CD4-positive, alpha-beta T cell treated with Interleukin-12 subunit alpha and Interleukin-12 subunit beta, for 1 hour (primary cell): ENCODE measurements at places on chromosomes 6 and 20.

DNA sequence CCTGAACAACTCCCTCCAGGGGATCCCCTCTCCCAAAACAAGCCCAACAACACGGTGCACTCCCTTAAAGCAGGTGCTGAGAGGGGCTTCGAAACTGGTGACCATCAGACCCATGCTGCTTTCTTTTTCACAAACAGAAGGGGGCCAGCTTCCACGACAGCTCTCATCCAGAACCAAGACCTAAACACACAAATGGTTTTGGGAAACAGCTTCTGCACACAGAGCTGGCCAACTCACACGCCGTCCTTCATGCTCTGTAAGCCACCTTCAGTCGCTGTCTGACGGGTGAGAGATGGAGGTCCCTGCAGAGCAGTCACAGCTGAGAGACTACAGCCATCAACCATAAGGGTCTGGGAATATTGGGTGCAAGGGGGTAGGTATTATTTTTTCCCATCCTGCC is 76.3 kb downstream of the ZMYND8 start:
- no peak for DNase-seq

DNA sequence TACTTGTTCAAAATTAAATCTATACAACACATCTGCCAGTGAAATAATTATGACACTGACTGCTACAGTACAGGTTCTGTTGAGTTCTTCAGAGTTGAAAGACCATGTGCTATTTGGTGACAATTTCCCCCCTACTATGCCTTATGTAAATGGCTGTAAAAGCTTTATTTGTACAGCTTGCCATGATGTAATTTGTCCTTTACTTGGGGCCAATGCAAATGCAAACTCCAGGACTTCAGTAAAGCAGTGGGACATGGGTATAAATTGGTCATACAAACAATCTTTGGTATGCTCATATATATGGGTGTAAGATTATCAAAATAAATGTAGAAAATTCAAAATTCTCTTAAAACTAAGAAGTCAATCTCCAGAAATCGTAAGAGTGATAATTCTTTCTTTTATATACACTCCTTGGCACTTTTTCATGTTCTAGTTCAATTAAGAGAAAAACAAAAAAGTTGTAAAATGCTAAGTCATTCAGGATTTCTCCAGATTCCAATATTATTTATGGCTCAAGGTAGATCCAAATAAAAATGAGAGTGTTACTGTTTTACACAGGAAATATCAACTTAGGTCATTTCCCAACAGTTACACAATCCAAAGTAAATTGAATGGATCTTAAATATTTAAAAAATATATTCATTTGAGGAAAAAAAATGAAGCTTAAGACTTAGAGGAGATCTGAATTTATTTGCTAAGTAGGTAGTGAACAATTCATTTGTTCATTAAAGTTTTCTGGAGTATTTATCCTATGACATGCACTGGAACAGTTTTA is 1310.5 kb upstream of the CITED2 start:
- no peak for DNase-seq

DNA sequence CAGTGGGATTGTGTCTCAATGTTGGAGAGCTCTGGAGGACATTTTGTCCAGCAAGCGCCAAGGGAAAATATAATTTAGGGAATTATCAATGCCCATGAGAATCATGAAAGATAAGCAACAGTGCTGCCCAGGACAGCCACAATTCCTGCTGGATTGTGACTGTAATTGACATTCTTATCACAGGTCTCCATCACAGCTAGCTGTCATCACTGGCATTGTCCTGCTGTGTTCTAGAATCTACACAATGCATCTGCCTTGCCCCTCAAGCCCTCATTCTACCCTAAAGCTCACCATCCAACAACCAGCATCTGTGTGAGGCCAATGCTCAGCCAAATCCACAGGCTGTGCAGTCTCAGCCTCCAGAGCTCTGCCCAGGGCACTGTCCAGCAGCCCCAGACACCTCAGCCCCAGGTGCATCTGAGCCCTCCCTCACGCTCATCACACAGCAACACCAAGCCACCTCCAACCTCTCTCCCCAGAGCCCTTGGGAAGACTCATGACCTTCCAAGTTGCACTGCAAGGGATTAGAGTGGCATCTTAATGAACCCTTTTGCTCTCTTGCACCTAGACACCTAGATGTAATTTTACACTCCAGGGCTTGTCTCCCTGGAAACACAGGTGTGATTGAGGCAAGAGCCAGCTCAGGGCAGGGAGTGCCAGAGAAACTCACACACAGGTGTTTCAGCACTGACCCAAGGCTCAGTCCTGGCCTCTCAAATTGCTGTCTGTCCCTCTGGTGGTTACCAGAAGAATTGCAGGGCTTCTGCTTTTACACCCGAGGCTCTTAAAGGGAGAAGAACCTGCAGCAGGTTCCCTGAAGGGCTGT is 85.2 kb upstream of the PHACTR3 start:
- DNase-seq = peak; percentile 47

DNA sequence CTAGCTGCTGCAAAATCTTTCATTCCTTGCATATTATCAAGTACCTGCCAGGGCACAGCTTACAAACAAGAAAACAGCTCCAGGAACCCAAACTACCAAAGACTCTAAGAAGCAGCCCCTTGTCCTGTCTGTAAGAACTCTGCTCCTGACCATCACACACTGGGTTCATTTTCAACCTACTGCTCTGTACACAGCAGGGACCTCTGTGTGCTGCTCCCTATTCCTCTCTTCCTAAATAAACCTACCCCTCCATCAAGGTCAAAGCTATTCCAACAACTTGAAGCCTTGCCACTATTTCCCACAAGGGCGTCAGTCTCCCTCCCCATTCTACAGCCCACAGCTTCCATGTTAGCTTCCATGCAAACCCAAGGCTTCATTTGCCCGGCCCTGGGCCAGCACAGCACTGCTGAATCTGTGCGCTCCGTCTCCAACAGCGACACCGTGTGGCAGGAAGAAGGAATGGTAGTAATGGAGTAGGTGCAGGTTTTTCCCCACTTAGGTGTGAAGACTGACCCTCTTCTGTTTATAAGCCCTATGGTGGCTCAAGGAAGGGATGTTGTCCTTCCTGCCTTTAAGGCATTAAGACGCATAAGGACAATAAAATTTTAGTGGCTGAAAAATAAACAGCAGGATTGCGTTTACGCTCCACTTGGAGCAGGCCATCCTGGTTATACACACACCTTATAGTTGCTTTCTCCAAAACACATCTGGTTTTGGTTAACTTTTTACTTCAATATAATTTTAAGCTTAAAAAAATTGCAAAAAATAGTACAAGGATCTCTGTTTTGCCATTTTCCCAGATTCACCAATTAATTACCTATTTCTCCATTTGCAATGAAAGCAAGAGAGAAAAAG is 115.2 kb upstream of the NXT1 start:
- DNase-seq = peak; percentile 24

GRCh38 chr6:125154118-125154760 is 666 bp downstream of the TPD52L1 start:
- DNase-seq = no peak

GRCh38 chr6:145704143-145704781 is 31.1 kb downstream of the EPM2A start:
- DNase-seq = no peak

- DNase-seq = no peak
Observed at GRCh38 chr20:50195524-50196120, 5.0 kb downstream of the CEBPB start.

DNA sequence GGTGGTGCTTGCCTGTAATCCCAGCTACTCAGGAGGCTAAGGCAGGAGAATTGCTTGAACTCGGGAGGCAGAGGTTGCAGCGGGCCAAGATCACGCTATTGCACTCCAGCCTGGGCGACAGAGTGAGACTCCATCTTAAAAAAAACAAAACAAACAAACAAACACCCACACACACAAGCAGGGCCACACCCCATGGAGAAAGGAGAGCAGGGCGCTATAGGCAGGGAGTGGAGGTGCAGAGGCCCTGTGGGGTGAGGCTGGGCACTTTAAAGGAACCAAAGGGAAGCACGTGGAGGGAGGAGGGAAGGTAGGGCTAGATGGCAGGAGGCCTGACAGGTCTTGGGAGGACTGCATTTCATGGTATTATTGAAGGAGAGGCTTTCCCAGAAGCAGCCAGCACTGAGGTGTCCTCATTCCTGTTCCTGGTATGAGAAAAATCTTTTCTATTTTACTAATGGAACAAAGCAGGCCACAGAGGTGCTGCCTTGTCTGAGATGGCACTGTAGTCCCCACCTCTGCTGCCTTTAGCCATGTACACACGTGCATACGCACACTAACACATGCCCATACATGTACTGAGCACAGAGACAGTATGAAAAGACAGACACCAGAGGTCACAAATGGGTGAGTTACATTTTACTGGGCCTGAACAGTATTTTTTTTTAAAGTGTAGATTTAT is 44.0 kb downstream of the BCAS4 start:
- no peak for DNase-seq

GRCh38 chr6:11149551-11149950 is 38.0 kb upstream of the ERVFRD-1 start:
- DNase-seq = no peak

DNA sequence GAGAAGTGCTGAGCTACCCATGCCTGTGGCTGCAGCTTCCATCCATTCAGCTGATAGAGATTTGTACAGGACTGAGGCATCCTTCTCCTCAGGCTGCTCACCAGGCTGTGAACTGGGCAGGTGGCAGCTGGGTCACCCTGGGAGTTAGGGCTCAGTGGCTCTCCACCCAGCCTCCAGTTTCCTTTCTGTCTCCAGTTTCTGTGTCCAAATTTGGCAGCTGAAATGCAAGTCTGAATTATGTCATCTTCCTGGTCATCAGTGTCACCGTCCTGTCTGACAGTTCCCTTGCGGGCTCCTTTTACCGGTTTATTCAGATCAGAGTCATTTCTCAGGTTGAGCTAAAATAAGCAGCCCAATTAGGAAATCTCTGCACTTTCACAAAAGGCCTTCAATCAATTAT is 93.3 kb downstream of the EDN1 start:
- DNase-seq = no peak

GRCh38 chr20:63003546-63003945 is 3.2 kb downstream of the BHLHE23 start:
- no peak for DNase-seq

GRCh38 chr6:109872968-109873545 is 105.1 kb upstream of the GPR6 start:
- DNase-seq = no peak

- DNase-seq = no peak
Observed at GRCh38 chr6:97632341-97632740, 349.3 kb upstream of the MMS22L start.

- no peak for DNase-seq
Observed at GRCh38 chr6:157218371-157219198, 104.7 kb downstream of the TMEM242 start.

DNA sequence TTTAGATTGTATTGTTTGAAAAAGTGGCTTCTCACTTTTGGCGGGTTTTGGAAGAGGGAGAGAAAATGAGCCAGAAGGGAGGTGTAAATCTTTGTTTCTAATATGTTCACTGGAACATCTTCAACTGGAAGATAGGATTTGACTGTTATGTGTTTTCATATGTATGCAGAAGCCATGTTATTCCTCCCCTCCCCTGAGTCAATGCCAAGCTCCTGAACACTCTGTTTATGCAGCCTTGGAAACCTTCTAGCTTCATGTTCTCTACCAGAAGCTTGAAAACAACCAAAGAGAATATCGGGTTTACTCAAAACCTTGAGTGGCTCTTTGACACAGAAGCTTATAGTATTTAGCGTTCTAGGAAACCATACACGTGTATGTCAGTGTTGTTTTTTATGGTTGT is 279.1 kb downstream of the PRL start:
- no peak for DNase-seq

GRCh38 chr20:6732001-6732447 is 35.5 kb upstream of the BMP2 start:
- DNase-seq = no peak

GRCh38 chr6:111880181-111880888 is 7.1 kb upstream of the FYN start:
- DNase-seq = no peak

GRCh38 chr6:168597471-168597875 is 156.5 kb downstream of the SMOC2 start:
- DNase-seq = no peak

GRCh38 chr6:79467716-79468115 is 69.5 kb downstream of the LCA5 start:
- DNase-seq = no peak

DNA sequence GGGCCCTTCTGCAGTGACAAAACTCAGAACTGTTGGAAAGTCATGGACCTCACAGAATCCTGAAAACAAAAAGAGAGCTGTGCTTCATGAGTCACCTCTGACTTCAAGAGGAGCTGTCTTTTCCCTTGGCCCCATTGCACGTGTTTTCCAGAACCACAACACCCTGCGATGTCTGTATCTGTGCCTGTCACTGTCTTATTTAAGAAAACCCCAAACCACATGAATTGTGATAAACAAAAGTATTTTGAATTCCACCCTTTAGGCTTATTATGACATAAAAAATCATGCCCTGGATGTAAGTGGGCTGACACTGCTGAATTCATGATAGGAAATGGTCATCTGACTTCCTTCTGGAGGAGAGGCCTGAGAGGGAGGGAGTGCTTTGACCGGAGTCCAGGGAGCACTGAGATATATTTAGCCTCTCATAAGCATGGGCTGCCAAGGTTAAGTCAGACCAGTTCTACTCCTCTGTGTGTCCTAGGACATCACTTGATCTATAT is 96.4 kb upstream of the DUSP22 start:
- DNase-seq = peak; percentile 39

GRCh38 chr6:42257063-42257462 is 39.4 kb upstream of the MRPS10 start:
- DNase-seq = no peak

DNA sequence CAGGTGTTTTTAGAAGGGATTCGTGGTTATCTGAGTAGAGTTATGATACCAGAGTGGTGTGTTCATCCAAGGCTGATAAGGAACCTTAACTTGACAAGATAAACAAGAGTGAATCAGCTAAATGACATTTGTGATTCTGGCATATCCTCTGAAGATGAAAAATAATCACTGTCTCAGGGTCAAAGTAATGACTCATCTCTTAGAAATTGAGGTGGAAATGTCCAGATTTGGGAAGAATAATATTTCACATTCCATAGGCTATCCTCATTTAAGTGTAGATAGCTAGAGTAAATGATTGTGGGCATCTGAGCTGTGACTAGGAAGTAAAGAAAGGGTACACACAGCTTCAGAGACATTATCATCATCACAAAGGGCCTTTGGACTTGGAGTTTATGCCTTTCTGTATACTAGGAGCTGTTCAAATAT is 255.7 kb downstream of the GJA1 start:
- no peak for DNase-seq

DNA sequence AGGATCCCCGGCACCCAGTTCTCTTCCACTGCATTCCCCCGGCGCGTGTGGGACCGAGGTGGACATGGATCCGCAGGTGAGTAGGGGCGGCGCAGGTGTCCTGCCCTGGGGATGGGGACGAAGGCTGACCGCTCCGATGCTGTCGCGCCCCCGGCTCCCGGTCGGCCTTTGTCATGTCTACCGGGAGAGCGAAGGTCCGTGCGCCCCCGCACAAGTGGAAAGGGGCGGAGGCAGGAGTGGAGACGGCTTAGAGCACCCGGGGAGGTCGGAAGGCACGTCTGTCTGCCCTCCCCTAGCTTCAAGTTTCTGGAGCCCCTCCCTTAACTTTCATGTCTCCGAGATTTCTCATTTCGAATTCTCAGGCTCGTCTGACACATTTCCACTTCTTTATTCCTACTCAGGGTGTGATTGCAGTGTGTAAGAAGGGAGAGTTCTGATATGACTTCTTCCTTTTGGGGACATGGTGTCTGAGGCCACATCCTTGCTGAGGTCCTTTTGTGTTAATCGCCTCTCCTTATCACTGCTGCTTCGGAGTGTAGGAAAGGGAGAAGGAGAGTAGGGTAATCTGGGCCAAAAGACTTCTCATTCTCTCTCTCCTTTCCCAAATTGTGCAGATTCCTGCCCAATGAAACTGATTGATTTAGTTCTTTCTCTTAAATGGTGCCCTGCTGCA is 435 bp downstream of the KIFC1 start:
- DNase-seq = peak; percentile 14
